Esophagus squamous epithelium (tissue), 5 donors: ENCODE measurements at places on chromosomes 1 and 21.

- DNase-seq = no peak
These were observed 35.3 kb downstream of the VN1R5 start for GRCh38 chr1:247291161-247291560.

- DNase-seq = no peak
These were observed 50.5 kb downstream of the OMA1 start for GRCh38 chr1:58496042-58496441.

DNA sequence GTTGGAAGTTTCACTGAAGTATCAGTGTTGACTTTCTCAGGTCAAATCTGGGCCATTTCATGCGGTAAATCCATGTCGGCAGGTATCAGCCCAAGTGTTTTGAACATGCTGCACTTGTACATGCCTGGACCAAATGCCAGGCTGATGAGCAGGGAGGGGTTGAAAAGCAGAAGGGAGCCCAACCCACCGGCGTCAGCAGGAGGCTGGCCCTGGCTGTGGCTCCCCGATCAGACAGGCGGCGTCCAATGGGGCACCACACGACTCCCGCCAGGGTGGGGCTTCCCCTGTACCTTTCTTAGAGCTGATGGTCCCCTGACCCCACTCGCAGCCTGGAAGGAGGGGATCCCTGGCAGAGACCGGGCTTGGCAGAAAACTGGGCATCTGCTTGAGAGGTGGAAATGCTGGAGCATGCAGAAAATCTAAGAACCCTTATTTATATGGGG is 540.0 kb downstream of the KIF26B start:
- no peak for DNase-seq

DNA sequence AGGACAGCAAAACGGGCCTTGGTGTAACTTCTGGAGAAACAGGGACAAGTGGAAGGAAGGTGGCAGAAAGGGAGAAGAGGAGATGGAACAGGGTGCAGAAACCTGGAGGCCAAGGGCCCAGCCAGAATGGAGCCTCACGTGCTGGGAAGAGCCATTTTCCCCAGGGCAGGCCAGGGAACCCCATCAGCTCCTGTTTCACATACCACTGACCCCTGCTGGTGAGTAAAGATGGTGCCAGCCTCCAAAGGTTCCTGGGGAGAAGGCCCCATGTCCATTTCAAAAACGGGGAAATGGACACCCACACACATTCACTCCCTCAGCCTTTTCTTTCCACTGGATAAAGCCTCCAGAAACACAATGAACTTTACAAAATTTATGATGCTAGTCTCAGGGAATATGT is 57.6 kb upstream of the JUN start:
- no peak for DNase-seq

DNA sequence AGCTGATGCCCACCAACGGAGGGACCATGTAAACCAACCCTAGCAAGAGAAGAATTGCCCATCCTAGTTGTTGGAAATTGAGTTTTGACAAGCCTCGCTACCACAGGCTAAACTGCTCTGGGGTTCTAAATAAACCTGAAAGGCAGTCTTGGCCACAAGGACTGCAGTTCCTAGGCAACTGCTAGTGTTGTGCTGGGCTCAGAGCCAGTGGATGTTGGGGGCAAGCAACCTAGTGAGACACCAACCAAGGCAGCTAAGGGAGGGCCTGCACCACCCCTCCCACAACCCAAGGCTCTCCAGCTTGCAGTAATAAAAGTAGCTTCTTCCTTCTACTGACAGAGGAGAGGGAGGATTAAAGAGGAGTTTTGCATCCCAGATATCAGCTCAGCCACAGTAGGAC is 102.4 kb upstream of the PKN2 start:
- DNase-seq = no peak

GRCh38 chr1:43123031-43123430 is 49.1 kb downstream of the EBNA1BP2 start:
- no peak for DNase-seq

DNA sequence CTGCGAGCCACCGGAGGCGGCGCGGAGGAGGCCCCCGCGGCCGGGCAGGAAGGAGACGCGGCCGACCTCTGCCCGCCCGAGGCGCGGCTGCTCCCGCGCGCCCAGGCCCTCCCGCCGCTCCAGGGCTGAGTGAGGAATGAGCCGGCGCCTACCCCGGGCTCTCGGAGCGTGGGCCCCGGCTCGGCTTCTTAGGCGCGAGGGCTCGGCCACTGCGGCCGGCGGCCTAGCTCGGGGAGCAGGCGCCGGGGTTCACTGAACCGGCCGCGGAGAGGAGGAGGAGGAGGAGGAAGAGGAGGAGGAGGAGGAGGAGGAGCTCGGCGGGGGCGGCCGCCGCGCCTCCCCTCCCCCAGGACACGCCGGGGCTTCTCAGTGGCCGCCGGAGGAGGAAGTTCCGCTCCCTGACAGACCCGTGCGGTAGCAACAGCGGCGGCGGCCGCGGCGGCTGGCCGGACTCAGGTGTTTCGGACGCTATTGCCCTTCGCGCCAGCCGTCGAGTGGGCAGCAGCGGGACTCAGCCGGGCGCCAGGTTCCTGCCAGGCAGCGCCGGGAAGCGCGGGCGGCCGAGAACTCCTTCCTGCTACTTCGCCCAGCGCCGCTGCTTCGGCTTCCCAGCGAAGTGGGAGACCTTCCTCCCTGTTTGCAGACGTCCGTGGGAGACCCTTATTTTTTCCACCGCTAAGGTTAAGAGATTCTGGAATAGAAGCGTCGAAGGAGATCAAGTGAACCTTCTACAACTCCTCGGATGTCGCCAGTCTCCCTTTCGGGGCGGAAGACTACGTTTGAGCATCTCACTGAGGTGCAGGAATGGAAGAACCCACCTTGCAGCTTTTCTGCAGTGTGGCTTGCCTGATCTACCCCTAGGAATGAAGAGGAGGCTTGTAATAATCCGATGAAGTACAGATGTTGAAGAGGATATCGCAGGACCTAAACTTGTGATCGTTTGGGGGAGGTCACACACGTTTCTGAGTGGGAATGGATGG is at the start of gene MAN1A2:
MAN1A2 (plus strand) TSS at position 404 of the 980 bp plus-strand sequence. CDS start 735 bp downstream, outside the sequence.
- DNase-seq = peak; percentile 63

- DNase-seq = no peak
These were observed 62.5 kb downstream of the TMCO4 start for GRCh38 chr1:19737104-19737825.

- DNase-seq = no peak
These were observed 2.1 kb downstream of the VCAM1 start for GRCh38 chr1:100721526-100722207.

DNA sequence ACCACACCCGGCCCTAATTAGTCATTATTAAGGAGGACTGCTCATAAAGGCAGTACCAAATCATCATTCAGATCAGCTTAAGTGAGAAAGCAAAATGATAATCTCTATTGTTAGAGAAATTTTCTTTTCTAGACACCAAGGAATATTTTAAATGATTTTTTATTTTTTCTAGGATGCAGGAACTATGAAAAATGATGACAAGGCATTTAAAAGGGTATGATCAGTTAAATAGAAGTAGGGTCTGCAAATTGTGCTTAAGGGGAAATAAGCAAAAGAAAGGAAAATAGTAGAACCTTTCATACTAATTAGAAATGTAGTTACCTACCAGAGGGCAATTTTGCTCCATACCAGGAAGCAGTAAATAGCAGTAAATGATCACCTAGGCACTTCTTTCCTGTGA is 21.6 kb upstream of the TEKT2 start:
- DNase-seq = no peak

- DNase-seq = no peak
These were observed at the start of gene B3GALT5 for GRCh38 chr21:39612233-39613040. TSS of gene B3GALT5 (plus strand) at chr21:39612940. CDS start at chr21:39660560, 47,620 bp downstream.

GRCh38 chr1:237482777-237483176 is 407.9 kb downstream of the ZP4 start:
- DNase-seq = no peak

GRCh38 chr1:226987623-226988333 is 47.7 kb downstream of the COQ8A start:
- DNase-seq = no peak

DNA sequence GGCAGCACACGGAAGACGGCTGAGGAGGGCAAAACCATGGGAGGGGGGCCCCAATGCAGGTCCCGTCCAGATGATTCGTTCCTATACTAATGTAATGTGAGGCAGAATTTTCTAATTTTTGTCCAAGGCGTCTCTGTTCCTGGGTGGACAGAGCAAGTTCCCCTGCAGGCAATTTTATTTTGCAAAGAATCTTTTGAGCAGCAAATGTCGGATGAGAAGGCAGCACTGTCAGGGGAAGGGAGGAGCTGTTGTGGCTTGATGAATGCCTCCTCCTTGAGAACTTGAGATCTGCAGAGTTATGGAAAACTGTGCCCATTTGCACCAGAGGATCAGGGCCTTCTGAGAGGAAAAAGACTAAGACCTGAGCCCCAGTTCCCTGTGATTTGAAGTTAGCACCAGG is 17.3 kb downstream of the SLC1A7 start:
- no peak for DNase-seq

GRCh38 chr1:214793708-214794107 is 190.7 kb downstream of the CENPF start:
- no peak for DNase-seq

- no peak for DNase-seq
These were observed 57.2 kb downstream of the AKT3 start for GRCh38 chr1:243792891-243793290.

GRCh38 chr1:189970331-189971230 is 507.1 kb downstream of the BRINP3 start:
- no peak for DNase-seq

GRCh38 chr1:237763137-237763536 is 127.6 kb downstream of the ZP4 start:
- no peak for DNase-seq
